ENCODE measurements at places on chromosomes 3 and 15.

- DNase-seq: no peak
Measured at GRCh38 chr15:99682455-99682854, 50.8 kb downstream of the LYSMD4 start.

DNA sequence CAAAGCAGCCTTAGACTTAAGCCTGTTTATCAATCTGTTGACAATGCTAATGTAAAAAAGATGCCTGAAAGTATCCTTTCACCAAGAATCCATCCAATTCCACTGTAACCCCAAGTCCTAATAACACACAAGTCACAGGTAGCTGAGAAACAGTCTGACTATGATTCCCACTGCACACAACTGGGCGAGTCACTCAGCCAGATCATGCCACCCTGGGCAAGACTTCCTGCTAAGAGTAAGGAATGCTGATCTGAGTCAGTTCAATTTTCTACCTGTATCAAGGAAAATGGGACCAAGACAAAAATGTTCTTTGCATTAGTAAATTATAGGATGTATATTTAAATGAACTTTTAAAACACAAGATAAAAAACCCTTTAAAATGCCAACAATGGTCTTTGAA lies 33.3 kb downstream of the NPTN start:
- no peak for DNase-seq

DNA sequence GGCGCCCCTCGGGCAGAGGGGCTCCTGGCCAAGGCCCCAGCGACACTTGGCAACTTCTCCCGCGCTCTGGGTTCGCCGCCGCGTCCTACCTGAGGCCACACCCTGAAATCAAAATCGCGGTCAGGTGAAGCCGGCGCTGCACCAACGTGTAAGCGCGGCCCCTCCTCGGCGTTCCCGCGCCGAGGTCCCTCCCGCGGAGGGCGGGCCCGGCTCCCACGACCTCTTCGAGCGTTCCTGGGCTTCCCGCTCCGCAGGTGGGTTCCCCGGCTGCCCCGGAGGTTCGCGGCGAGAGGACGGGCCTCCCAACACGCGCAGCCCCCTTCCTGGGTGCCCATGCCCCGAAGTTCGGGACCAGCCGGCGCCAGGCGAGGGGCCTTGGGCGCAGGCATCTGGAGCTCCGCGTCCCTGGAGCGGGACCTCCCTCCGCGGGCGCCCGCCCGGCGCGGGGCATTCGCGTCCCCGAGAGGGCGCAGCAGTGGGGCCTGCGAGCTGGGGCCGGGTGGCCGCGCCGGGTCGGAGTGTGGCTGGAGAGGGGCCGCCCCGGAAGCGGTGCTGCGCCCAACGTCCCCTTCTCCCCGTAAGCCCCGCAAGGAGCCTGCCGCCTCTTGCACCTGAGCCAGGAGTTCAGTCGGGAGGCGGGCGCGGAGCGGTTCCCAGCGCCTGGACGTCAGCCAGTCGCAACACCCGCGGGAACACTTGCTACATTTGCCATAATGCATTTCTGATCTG lies 13.7 kb downstream of the PAK6 start:
- no peak for DNase-seq

DNA sequence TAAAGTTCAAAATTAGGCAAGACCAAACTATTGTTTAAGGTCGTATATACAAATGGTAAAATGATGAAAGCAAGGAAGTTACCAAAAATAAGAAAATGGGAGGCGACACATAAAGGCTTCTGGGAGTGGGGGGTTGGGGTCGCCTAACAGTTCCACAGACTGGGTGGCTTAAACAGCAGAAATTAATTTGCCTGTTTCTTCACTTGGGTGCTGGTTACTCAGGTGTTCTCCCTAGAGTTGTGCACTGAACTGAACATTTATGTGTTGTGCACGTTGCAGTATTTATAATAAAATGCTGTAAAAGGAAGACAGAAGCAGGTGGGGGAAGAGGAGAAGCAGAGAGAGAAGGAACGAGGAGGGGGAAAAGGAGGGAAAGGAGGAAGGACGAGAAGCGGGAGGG lies 10.5 kb upstream of the RNU6-1 start:
- no peak for DNase-seq
